ENCODE measurements at places on chromosomes 2 and 18. TPM values are rescaled to one million over a fixed set of nuclear protein-coding genes. Genes with fewer than 3 reads are reported as not detected.

Gene ZNF532
- 74.3 TPM for total RNA-seq

Gene FAM228A
- not detected for total RNA-seq

Gene HOXD11
- 2.2 TPM for total RNA-seq

Gene RBKS
- total RNA-seq, result 1.6 TPM

Gene CYP26B1
- 0.44 TPM for total RNA-seq

Gene MARCO
- total RNA-seq, result not detected

Gene ORC2
- 11.1 TPM for total RNA-seq

Gene HOXD1
- total RNA-seq, result 19.0 TPM

Gene DYSF
- total RNA-seq, result 300 TPM

Gene RNF138
- total RNA-seq, result 19.3 TPM

Gene CDK15
- 1.6 TPM for total RNA-seq

Gene MARCHF7
- total RNA-seq, result 100 TPM

Gene PPM1B
- 16.3 TPM for total RNA-seq

Gene CRACDL
- 13.3 TPM for total RNA-seq

Gene DUSP2
- 0.10 TPM for total RNA-seq

Gene ASAP2
- total RNA-seq, result 71.6 TPM

Gene GALNT3
- 3.2 TPM for total RNA-seq

Gene ICOS
- total RNA-seq, result not detected

Gene CXCR1
- not detected for total RNA-seq

Gene SALL3
- total RNA-seq, result 0.10 TPM

Gene VIT
- total RNA-seq, result not detected

Gene GTF2A1L
- total RNA-seq, result 0.29 TPM

Gene KCTD1
- total RNA-seq, result 11.9 TPM

Gene DUSP19
- total RNA-seq, result 1.4 TPM

Gene DNER
- 13.4 TPM for total RNA-seq

Gene CCDC102B
- total RNA-seq, result 8.2 TPM

Gene SMCHD1
- 24.8 TPM for total RNA-seq

Gene STARD6
- total RNA-seq, result not detected

Gene CTNNA2
- not detected for total RNA-seq

All from glomerular endothelial cell (primary cell).